NCI-H460 (cell line): ENCODE measurements at places on chromosomes 4 and X. TPM values are rescaled to one million over a fixed set of nuclear protein-coding genes. Genes with fewer than 3 reads are reported as not detected.

ETDA gene
- total RNA-seq = not detected in 2 replicates

RS1 gene
- total RNA-seq = not detected in 2 replicates

GRCh38 chr4:109432203-109432602 lies 1.4 kb upstream of the SEC24B start:
- DNase-seq = no peak

GRCh38 chr4:101967697-101968346 lies 177.3 kb downstream of the BANK1 start:
- peak; percentile 54 for DNase-seq

GRCh38 chr4:156493858-156494257 lies 477.7 kb downstream of the PDGFC start:
- no peak for DNase-seq
